ENCODE measurements at places on chromosomes 4 and X.
A peak's percentile ranks its signal among the peaks of the same experiment; 100 is the strongest.

DNA sequence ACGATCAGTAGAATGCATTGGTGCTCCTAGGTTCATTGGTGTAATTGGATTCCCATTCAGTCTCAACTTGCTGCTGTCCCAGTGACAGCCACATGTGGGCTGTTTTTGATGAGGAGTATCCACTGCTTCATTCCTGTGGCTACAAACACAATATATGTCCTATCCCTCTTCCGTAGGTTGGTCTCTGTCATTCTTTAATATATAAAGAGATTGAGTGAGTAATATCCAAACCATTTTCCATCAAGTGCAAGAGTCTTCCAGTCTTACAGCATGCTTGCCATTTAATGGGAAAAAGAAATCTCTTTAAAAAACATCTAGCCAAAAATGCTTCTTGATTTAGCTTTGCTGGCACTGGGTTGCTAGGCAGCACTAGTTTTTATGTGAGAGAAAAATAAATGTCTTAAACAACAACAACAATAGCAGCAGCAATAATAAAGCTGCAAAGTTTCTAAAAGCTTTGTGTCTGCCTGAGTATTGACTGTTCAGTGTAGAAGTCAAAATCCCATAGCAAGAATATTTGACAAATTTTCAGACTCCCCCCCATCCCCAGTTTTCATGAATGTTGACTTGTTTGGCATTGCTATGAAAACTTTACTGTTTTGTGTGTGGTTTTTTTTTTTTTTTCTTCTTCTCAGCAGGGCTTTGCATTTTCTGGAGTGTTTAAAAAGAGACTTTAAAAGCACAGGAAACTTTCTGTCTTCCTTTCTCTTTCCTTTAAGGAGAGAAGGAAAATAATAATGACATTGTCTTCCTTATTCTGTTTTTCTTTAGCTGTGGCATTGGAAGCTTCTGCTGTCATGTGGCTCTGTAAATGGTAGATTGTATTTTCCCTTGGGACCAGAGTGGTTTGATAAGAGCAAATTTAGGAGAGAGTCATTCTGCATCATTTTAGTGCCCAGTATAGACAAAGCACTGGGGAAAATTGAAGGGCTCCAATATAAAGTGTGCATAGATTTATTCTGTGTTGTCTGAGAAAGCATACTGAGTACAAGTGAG, 244.3 kb downstream of the ARHGAP10 start:
- DNase-seq, result peak; percentile 23

DNA sequence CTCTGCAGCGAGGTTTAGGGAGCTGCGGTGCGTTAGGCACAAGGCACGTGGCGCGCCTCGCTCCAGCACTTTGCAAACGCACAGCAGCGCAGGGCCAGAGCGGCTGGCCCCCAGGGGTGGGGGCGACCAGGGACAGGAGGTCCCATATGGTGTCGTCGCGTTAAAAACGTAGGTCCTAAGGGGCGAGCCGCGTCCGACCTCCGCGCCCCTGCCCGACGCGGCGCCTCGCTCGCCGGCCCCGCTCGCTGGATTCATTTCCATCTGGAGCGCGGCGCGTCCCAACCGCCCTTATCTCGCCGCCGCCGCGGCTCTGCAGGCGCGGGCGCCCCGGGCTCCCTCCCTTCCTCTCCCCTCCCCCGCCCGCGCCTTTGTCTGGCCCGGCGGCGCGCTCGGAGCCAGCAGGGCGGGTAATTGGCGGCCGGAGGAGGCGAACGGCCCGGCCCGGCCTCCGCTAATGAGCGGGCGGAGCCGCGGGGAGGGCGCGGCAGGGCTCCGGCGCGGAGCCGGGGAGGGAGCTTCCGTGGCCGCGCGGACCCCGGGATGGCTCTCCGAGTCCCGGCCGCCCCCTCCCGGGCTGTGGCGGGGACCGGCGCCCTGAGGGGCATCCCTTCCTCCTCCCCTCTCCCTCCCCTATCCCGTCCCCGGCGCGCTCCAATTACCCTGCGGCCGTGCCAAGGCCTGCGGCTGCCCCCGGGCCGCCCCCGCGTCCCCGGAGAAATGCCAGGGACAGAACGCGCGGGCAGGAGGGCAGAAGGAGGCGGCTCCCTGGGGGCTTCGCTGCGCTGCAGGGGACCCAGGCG, 409.0 kb downstream of the BCOR start:
- DNase-seq, result no peak

- DNase-seq, result no peak
These were observed 371.2 kb downstream of the SPRY1 start for GRCh38 chr4:123767806-123768205.

GRCh38 chr4:130395871-130396270, 1299.9 kb downstream of the C4orf33 start:
- DNase-seq, result no peak

DNA sequence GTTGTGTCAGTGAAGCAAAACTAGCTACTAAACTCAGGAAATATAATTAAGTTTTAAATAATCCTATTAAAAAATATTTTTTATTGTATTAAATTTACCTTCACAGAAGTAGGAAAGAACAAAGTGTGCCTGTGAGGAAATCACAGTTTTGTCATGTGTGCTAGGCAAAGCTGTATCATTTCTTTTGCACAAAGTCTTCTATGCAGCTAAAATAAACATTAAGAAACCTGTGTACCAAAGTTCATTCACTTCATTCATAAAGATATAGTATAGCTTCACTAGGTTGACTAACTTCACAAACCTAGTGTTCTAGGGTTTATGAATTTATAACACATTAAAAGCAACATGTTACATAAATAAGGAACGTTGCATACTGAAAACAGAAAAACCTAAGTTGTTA, 131.0 kb downstream of the PDS5A start:
- DNase-seq, result no peak

GRCh38 chr4:182085051-182085480, 158.1 kb upstream of the TENM3 start:
- DNase-seq, result no peak

DNA sequence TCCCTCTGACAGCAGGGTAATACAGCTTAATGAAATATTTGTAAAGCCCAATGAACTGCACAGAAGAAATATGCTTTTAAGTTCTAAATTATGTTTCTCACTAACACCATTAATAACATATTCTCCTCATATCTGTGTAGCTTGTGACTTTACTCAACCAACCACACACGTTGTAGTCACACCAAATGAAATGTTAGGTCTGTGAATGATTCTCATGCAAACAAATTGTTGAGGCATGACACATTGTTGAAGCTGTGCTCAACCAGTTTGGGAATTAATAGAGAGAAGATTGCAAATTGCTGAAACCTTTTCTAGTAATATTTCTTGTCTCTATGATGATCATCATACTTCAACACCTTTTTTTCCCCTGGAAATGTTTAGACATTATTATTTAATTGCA, 645.9 kb downstream of the PCDH7 start:
- DNase-seq, result peak; percentile 39

- no peak for DNase-seq
These were observed 5.1 kb upstream of the CXCL9 start for GRCh38 chr4:76012388-76012801.

DNA sequence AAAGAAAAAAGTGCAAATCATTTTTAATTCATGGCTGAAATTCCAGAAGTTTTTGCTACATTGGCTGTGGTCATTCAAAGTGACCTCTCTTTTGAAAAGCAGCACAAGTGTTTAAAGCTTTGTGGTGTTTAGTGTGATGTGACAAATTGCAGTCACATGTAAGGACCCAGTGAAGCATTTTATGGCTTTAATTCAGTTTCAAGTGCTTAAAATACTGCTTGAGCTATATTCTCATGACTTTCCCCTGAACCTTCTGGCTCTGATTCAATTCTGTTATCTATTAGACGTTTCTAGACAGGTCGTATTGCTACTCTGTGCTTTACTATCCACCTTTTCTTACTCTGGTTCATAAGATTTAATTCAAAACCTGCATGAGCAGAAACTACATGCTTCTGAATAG, 105.8 kb downstream of the FAT4 start:
- no peak for DNase-seq
